ENCODE measurements at places on chromosomes 7 and 10.

DNA sequence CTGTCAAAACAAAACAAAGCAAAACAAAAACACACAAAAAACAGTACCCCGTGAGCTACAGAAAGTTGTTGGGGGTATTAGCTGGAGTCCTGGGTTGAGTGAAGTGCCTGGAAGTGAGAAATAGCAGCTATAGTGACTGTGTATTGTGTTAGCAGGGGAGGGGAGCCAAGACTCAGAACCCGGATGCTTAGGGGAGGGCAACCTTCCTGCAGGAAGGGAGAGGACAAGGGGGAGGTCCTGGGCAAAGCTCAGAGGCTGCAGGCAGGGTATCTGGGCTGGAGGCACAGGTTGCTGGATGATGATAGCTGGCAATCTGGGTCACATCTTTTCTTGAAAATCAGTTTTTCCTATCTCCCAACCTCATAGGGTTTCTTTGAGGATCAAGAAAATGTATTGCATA lies 75.8 kb upstream of the PARD3 start:
- no peaks in the 10 kb centered on the region for H3K4me1 ChIP-seq
- no peak overlapping the region for H3K4me3 ChIP-seq
- H3K27ac ChIP-seq = no peak overlapping the region
- DNase-seq = no peak

DNA sequence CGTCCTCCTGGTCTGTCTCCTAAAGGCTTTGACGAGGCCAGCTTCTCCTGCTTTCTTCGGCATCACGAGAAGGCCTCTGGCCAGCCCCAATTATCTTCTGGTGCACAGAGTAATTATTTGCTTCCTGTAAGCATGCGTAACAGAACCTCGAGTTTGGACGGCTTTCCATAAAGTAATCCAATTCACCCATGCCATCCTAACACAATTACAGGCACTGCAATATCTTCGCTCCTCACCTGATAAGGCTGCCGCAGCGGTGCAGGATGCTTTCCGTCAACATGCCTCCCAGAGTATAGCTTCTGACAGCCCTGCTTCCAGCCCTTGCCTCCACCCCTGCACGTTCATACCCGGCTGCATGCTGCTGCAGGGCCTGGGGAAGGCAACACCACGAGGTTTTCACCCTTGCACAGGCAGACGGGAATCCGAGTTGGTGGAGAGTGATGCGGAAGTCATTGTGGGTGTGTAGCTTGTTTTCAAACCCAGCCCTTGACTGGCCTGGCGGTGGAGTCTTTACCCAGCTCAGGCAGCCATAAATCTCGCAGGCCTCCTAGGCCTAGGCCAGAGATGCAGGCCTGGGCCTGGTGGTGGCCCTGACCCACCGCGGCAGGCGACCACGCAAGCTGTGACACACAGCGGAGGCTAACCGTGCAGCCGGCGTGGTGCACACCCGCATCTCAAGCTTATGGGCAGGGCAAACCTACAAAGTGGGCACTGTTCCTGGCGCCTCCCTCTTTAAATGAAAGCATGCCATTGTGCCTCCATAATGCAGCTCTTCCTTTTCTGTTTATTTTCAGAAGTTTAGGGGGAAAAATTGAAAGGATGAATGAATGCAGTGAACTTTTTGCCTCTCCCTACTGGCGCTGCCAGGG lies 12.7 kb downstream of the EBF3 start:
- H3K4me1 ChIP-seq = no peaks in the 10 kb centered on the region
- no peaks in the 10 kb centered on the region for H3K36me3 ChIP-seq
- H3K27ac ChIP-seq = no peak overlapping the region
- H3K4me3 ChIP-seq = no peak overlapping the region
- DNase-seq = no peak

DNA sequence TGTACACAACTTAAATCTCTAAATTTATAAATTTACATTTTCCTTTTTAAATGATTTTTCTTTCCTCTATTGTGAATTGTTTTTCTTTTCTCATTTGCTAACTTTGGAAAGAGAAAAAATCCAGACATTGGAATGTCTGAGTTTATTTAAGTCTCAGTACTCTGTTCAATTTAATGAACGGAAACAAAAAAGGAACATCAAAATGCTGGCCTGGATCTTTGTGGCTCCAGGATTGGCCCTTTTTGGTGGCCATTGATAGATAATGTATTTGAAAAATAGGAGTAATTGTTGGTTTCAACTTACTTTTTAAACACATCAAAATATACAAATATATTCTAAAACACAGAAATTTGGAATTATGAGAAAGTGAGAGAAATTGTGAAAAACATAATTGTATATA lies 336.0 kb downstream of the SUGCT start:
- H3K27ac ChIP-seq = no peak overlapping the region
- no peak overlapping the region for H3K4me3 ChIP-seq
- H3K4me1 ChIP-seq = no peaks in the 10 kb centered on the region
- H3K36me3 ChIP-seq = no peaks in the 10 kb centered on the region

DNA sequence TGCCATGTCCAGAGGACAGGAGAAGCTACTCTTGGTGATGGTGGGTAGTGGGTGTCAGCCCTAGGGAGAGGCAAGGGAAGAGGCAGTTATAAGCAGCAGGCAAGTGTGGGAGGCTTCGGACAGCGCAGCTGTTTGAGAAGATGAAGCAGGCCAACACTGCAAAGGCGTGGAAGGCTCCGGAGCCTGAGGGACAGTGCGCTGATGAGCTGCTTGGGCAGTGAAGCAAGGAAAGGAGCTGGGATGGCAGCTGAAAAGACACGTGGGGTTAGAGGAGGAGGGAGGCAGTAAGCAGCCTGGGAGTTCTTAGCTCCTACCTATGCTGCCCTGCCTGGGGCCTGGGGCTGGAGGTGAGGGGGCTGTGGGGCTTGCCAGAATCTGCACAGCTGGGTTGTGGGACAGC lies 50.1 kb upstream of the CRTAC1 start:
- no peak for DNase-seq
- H3K27me3 ChIP-seq = no peaks in the 10 kb centered on the region
- H3K27ac ChIP-seq = no peak overlapping the region
- H3K4me1 ChIP-seq = no peaks in the 10 kb centered on the region
- no peaks in the 10 kb centered on the region for H3K36me3 ChIP-seq

DNA sequence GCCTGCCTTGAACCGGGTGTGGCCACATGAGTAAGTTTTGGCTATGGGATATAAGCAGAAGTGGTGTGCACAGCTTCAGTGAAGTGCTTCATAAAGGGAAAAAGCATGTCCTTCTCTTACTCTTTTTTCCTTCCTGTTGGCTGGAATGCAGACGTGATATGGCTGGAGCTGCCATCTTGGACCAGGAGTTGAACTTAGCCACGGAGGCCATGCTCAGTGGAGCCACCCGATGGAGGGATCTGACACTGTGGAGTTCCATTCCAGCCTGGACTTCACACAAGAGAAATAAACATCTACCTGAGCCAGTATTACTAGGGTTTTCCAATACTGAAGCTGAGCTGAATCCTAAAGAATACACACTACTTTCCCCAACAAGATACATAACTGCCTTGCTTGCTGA lies 52.3 kb downstream of the CCDC3 start:
- DNase-seq = no peak
- H3K27ac ChIP-seq = no peak overlapping the region
- no peaks in the 10 kb centered on the region for H3K27me3 ChIP-seq
- H3K4me1 ChIP-seq = no peaks in the 10 kb centered on the region
- H3K36me3 ChIP-seq = no peaks in the 10 kb centered on the region

DNA sequence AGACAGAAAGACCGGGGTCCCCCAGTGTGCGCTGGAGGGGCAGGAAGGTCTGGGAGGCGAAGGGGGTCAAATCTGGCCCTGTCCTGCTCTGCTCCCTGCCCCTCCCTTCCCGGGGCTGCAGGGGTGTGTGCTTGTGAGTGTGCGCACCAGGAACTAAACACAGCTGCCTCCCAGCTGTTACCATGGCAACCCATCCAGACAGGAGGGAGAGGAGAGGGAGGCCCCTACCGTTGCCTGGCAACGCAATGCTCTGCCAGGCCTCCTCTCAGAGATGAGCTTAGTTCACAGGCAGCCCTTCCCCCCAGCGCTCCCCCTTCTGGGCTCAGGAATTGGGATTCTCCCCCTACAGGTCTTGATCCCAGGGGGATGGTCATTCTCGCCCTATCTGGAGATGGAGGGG lies 6.1 kb downstream of the NYAP1 start:
- no peaks in the 10 kb centered on the region for H3K4me1 ChIP-seq
- no peaks in the 10 kb centered on the region for H3K27me3 ChIP-seq
- H3K4me3 ChIP-seq = no peak overlapping the region
- H3K36me3 ChIP-seq = no peaks in the 10 kb centered on the region
- DNase-seq = no peak

DNA sequence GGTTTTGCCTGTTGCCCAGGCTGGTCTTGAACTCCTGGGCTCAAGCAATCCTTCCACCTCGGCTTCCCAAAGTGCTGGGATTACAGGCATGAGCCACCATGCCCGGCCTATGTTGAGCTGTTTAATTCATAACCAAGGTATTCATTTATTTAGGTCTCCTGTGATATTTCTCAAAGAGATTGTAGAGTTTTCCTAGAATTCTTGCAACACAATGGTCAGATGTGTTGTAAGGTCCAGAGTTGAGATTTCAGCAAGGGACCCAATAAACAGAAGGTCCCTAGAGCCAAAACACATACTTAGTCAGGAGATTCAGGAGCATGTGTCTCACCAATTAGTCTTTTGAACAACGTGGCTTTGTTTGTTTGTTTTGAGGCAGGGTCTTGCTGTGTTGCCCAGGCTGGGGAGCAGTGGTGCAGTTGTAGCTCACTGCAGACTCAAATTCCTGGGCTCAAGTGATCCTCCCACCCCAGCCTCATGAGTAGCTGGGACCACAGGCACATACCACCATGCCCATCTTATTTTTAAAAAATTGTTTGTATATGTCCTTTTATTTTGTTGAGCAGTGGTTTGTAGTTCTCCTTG lies 321.3 kb upstream of the GALNT17 start:
- no peaks in the 10 kb centered on the region for H3K4me1 ChIP-seq
- no peak for DNase-seq
- H3K4me3 ChIP-seq = no peak overlapping the region
- H3K27me3 ChIP-seq = no peaks in the 10 kb centered on the region
- no peak overlapping the region for H3K27ac ChIP-seq

DNA sequence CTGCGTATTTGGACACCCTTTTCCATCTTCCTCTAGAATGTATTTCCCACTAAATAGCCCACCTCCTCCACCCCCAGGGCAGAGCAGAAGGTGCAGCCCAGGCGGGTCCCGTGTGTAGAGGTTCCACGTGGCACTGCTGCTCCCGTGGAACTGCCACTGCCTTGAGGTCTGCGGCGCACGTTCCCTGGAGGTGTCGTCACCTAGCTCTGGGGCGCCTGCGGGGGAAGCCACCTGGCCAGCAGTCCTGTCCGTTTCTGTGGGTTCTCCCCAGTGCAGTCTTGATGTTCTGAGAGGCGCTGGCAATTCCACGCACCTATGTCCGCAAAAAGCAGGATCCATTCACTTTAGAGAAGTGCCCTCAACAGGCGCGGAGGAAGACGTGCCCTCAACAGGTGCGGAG lies 21.9 kb downstream of the BNIP3 start:
- H3K27ac ChIP-seq = no peak overlapping the region
- peaks cover 21% of the 10 kb centered on the region for H3K36me3 ChIP-seq
- no peaks in the 10 kb centered on the region for H3K27me3 ChIP-seq
- H3K4me3 ChIP-seq = no peak overlapping the region
- peaks cover 7% of the 10 kb centered on the region for H3K4me1 ChIP-seq

DNA sequence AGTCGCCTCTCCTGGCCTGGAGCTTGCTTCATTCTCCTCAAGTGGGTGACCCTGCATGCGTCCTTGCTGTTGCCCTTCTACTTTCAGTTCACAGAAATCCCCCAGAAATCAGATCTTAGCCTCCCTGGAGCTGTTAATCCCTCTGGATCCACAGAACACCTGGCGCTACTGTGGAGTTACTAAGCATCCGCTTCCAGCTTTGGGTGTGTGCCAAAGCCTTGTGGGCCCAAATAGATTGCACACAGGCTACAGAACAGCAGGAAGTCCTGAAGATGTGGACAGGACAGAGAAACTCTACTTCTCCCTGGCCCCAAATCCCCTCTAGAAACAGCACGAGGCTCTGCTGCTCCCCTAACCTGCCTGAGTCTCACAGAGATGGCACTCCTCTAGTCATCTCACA lies 36.6 kb upstream of the PDLIM1 start:
- no peak overlapping the region for H3K27ac ChIP-seq
- no peak overlapping the region for H3K4me3 ChIP-seq
- no peak for DNase-seq
- no peaks in the 10 kb centered on the region for H3K4me1 ChIP-seq

GRCh38 chr7:30929686-30930085 lies 18.0 kb downstream of the AQP1 start:
- no peaks in the 10 kb centered on the region for H3K4me1 ChIP-seq
- H3K27ac ChIP-seq = no peak overlapping the region
- H3K27me3 ChIP-seq = no peaks in the 10 kb centered on the region
- no peak for DNase-seq
- H3K4me3 ChIP-seq = no peak overlapping the region

GRCh38 chr10:133415752-133416151 lies 8.7 kb downstream of the SPRN start:
- H3K4me3 ChIP-seq = no peak overlapping the region
- peaks cover 22% of the 10 kb centered on the region for H3K36me3 ChIP-seq
- no peaks in the 10 kb centered on the region for H3K4me1 ChIP-seq
- H3K27ac ChIP-seq = no peak overlapping the region
- no peaks in the 10 kb centered on the region for H3K27me3 ChIP-seq

- H3K36me3 ChIP-seq = no peaks in the 10 kb centered on the region
- H3K27me3 ChIP-seq = no peaks in the 10 kb centered on the region
- no peak overlapping the region for H3K27ac ChIP-seq
- no peak for DNase-seq
Observed at GRCh38 chr10:64518456-64518855, 997.3 kb downstream of the REEP3 start.

DNA sequence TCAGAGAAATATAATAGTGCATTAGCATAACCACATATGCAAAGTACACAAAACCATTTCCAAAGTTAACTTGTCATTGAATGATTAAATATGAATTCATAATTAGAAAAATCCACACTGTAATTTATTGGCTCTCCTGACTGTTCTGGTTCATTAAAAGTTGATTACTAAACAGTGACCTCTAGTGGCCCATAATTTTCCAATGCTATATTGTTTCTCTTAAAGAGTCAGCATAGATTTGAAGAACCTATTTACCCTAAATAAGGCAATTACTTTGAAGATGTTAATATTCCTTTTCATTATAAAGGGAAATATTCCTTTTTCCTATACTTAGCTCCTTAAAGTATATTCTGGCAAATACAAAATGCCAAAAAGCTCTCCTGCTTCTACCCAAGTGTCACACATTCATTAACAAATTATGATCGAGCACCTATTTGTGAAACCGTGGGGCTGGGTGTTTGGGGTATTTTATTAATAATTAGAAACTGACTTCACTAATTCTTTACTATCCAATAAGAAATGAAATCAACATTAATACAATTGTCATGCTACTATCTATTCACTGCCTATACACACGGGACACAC lies 86.2 kb downstream of the HIBADH start:
- H3K27ac ChIP-seq = no peak overlapping the region
- no peaks in the 10 kb centered on the region for H3K27me3 ChIP-seq
- no peak for DNase-seq
- H3K4me3 ChIP-seq = no peak overlapping the region
- H3K36me3 ChIP-seq = no peaks in the 10 kb centered on the region
- H3K4me1 ChIP-seq = no peaks in the 10 kb centered on the region

DNA sequence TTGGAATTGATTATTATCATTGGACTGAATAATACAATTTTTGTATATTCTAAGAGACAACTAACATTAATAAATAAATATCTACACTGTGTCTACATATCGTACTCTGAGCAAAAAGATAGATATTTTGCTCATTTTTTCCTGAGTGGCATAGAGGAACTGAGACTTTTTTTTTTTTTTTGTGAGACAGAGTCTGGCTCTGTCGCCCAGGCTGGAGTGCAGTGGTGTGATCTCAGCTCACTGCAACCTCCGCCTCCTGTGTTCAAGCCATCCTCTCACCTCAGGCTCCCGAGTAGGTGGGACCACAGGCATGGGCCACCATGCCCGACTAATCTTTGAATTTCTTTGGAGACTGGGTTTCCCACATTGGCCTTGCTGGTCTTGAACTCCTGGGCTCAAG lies 14.0 kb downstream of the KMT2E start:
- peaks cover 75% of the 10 kb centered on the region for H3K4me1 ChIP-seq
- H3K36me3 ChIP-seq = no peaks in the 10 kb centered on the region
- no peak overlapping the region for H3K4me3 ChIP-seq

All from CD8-positive, alpha-beta memory T cell (primary cell).